Upper lobe of right lung (tissue), 1 donor: ENCODE measurements at places on chromosomes 4 and X.

DNA sequence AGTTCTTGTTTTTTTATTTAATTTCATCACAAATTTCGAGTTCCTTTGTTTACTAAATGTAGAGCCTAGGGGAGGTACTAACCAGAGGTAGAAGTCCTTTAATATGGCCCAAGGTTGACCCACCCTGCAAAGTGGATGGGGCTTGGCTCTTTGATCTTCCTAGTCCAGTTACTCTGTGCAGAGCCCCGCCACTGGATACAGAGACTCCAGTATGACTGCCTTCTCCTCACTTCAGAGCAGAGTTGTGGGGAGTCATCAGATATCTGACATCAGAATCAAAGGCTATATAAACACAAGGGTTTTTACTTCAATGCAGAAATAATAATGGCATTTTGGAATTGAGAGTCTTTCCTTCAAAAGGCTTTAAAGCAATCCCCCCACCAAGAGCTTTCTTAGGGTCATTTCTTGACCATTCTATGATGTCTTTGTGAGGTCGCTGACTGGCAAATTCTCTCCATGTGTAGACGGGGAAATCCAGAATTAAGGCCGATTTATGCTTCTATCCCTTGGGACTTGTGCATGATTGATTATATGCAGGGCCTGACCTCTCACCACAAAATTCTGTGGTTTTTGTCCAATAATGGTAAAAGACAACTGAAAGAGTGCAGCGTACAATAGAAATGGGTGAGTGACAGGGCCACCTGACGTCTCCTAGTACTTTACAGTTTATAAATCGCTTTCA is 88.3 kb upstream of the CITED1 start:
- no peak for DNase-seq

GRCh38 chr4:55733932-55734331 is 85.7 kb upstream of the EXOC1L start:
- DNase-seq = peak; percentile 78

GRCh38 chrX:87063642-87064041 is 454.0 kb upstream of the KLHL4 start:
- no peak for DNase-seq

GRCh38 chr4:72577211-72577610 is 8.2 kb upstream of the ADAMTS3 start:
- no peak for DNase-seq
